OCI-M1 (cell line): ENCODE measurements at places on chromosomes 2 and 18.

GRCh38 chr2:1498176-1498575, 84.9 kb downstream of the TPO start:
- no peak for DNase-seq

- peak; percentile 28 for DNase-seq
Measured at GRCh38 chr2:17373741-17374140, 144.5 kb downstream of the RAD51AP2 start.

DNA sequence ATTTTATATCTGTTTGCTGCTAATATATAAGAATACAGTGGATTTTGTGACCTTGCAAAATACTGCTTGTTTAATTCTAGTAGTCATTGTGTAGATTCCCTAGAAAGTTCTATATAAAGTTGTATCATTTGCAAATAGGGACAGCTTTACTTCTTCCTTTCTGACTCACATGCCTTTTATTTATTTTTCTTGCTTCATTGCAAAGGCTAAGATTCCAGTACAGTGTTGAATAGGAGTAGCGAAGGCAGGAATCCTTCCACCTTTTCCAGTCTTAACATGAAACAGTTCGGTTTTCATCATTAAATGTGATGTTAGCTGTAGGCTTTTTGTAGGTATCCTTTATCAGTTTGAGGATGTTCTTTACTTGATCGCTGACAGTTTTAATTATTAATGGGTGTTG, 58.1 kb downstream of the DGKD start:
- DNase-seq = no peak

GRCh38 chr18:35717182-35717581, 135.6 kb downstream of the GALNT1 start:
- no peak for DNase-seq

GRCh38 chr2:166758956-166759355, 129.3 kb upstream of the XIRP2 start:
- DNase-seq = no peak

DNA sequence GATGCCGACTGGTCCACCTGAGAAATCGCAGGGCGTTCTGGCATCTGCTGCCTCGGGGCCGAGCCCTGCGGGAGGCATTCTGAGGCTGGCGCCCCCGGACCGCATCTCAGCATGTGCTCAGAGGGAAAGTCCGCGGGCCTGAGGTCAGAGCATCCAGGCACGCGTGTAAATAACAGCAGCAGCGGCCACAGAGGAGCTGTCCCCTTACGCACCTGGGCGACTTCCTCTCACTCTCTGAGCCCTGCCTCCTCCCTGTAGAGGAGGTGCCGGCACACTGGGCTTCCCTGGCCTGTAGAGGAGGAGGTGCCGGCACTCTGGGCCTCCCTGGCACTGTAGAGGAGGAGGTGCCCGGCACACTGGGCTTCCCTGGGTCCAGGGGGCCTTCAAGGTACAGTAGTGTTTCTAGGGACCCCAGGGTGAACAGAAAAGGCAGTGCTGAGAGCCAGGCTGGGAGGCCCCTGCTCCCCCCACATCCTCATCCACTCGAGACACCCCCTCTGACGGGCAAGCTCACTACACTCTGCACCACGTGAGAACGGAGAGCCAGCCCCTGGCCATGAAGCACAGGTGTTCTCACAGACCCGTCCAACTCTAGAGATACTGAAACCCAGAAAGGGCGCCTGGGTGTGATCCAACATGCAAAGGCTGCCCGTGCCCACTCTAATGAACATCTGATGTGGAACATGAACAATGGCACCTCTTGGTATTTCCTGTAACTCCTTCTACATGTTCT, 263.5 kb downstream of the HDAC4 start:
- DNase-seq = no peak

GRCh38 chr2:71561441-71562267, 108.3 kb downstream of the DYSF start:
- no peak for DNase-seq

GRCh38 chr18:75854174-75854573, 426.7 kb upstream of the SMIM21 start:
- DNase-seq = peak; percentile 35

DNA sequence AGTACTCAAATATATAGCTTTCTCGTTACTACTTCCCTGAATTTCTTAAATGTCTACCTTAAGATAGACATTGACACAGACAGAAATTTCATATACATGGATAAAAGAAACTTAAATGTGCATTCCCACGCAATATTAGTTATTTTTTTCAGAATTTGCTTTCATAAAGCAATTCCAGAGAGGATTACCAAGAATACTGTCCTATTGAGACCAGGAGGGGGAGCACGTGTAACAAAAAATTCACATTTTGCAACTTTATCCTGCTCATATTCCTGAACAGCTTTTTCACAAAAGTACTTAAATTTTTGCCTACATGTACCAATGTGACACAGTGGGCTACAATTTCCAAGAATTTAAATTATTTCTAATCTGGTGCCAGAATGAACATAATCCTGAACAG, 30.7 kb upstream of the ERCC3 start:
- DNase-seq = peak; percentile 60

DNA sequence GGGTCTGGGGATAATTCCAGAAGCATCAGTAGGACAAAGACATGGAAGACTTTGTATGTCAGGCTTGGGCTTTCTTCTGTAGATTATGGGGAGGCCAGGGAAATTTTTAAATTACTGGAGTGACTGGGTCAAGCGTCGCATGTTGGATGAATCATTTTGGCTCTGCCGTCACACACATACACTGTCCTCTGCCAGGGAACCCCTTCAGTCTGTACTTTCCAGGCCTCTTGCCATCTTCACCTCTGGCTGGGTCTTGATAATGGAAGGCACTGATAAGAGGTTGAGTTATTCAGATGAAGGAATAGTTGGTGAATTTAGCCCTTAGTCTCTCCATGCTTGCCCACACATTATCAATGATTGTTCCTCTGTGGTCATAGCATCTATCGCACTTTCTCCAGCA, 895.1 kb upstream of the CELF4 start:
- no peak for DNase-seq

- no peak for DNase-seq
Measured at GRCh38 chr2:149400997-149401396, 70.6 kb downstream of the LYPD6 start.

DNA sequence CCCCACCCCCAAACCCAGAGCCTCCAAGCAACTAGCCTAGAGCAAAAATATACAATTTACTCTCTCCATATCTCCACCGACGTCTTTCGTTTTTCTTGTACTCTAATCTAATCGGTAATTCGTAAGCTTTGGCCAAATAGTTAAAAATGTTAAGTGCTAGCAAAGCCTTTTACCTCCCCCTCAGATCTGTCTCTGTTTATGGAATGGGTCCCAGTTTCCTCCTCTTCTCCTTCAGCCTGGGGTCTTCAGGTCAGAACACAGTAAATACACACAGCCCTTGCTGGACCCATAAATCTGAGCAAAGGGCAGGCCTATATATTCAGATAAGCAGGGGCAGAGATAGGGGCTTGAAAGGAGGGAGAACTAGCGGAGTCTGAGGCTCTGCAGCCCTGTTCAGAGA, 267.4 kb downstream of the MEIS1 start:
- DNase-seq = no peak

DNA sequence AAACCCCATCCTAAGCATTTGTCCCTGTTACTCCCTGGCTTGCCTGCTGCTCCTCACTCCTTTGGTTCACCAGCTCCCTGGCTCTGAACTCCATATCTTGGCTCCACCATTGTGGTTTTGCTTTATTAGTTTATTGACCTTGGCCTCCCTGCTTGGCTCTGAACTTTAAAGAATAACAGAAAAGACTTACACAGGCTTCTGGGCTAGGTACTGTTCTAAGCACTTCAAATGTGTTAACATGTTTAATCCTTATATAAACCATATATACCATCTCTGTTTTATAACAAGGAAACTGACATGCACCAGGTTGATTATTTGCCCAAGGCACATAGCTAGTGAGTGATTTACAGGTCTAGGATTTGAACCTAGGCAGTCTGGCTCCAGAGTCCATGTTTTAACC, 149.7 kb upstream of the CAPN13 start:
- DNase-seq = no peak

GRCh38 chr2:214960677-214961076, 151.2 kb upstream of the BARD1 start:
- no peak for DNase-seq

- no peak for DNase-seq
Measured at GRCh38 chr2:67646714-67647333, 249.7 kb downstream of the ETAA1 start.

GRCh38 chr2:45902380-45902779, 250.9 kb downstream of the PRKCE start:
- DNase-seq = no peak

DNA sequence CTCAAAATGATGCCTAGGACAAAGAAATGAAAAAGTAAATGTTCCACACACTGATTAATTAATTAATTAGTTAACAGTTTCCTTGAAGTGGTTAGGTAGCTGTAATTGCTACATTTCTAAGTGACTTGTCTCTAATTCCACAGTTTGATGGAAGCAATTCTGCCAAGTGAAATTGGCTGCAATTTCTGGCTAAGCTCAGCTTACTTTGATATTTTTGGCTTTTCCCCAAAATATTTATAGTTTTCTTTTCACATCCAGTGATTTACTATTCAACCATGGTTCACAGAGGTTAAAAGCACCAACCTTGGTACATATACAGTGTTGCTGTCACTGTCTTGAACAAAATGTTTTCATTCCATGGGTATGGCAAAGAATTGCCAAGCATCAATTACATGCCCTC, 459.5 kb upstream of the CDH20 start:
- DNase-seq = no peak

GRCh38 chr2:120536141-120536540, 190.2 kb downstream of the INHBB start:
- no peak for DNase-seq

DNA sequence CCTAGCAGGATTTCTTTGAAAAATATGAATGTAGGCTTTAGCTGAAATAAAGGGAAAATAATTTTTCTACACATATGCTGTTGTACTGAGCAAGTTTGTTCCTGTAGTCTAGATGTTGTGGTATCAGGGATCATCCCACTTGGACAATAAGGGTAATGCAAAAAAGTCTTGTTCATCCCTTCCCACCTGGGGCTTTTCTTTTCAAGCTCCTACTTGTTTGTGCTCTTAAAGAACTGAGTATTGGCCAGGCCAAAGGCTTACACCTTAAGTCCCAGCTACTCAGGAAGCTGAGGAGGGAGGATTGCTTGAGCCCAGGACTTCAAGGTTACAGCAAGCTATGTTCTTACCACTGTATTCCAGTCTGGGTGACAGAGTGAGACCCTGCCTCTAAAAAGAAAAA, 35.5 kb downstream of the ZC3H6 start:
- DNase-seq = no peak

DNA sequence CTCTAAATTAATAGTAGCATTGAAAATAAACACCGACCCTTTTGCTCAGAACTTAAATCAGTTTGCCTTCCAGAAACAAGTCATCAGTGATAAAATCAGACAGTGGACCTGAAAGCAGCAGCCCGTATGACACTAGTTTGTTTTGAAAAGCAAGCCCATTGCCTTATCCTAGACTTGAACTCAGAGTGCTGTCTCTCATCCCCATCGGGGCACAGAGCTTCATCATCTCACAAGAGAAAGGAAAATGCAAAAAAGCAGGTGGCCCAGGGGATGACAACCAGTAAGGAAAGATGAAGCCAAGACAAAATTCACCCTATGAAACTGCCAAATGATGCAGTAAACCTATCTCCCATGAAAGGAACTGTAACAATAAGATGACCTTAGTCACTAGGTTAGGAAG, 71.2 kb downstream of the CERKL start:
- DNase-seq = no peak

DNA sequence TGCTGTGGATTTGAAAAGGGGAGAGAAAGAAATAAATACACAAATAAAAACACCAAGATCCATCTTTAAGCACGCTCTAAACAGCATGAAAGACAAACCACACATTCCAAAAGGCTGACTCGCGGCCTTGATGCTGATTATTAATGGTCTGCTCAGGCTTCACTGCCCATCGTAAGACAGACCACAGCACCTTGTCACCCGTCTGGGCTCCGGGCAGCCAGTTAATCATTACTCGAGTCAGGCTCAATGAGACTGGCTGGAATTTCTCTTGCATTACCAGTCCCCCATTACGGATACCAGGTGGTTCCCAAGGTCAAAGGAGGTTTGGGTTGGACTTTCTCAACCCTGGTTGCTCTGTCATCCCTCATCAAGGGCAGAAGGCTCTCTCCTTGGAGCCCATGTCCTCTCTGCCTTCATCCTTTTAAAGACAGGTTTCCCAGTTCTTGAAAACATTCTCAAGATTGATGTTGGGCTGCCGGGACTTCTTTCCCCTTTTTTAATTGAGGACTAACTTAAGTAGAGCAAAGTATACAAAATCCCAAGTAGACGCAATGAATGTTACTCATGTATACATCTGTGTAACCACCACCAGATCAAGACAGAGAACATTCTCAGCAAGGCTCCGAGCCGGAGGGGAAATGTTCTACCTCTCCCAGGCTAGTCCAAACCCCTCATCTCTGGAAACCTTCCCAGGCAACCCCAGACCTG, 8.1 kb downstream of the SMAD7 start:
- DNase-seq = no peak

DNA sequence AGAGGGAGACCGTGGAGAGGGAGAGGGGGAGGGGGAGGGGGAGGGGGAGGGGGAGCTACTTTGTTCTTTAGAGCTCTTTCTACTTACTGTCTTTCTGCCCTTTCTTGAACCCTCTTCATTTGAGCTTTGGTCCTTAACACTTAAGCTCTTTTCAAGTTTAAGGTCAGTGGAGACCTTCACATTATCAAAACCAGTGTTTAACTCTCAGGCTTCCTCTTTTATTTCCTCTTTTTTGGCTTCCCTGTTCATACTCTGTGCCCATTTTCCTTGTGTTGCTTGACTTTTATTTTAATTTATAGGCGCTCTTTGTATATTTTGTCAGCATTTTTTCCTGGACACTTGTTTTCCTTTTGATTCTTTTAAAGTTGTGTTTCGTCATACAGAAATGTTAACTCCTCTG, 37.1 kb downstream of the ACSL3 start:
- DNase-seq = peak; percentile 43

- DNase-seq = no peak
Measured at GRCh38 chr18:74760436-74760835, 162.8 kb downstream of the ZNF407 start.

GRCh38 chr2:161243312-161243711, 64.9 kb upstream of the PSMD14 start:
- peak; percentile 45 for DNase-seq

GRCh38 chr2:128409326-128410034, 90.8 kb upstream of the HS6ST1 start:
- no peak for DNase-seq

GRCh38 chr2:95240091-95240490, 32.8 kb downstream of the ZNF892 start:
- no peak for DNase-seq

DNA sequence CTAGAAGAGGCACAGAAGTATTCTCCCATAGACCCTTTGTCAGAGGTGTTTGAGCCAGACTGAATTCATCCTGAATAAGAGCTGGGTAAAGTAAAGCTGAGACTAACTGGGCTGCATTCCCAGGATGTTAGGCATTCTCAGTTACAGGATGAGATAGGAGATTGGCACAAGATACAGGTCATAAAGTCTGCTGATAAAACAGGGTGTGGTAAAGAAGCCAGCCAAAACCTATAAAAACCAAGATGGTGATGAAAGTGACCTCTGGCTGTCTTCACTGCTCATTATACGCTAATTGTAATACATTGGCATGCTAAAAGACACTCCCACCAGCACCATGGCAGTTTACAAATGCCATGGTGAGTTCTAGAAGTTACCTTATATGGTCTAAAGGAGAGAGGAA, 364.9 kb upstream of the TMEFF2 start:
- no peak for DNase-seq

- DNase-seq = peak; percentile 71
Measured at GRCh38 chr2:136215908-136216472, 98.0 kb upstream of the CXCR4 start.

GRCh38 chr18:79884963-79885728, 66.3 kb downstream of the SLC66A2 start:
- DNase-seq = no peak

- no peak for DNase-seq
Measured at GRCh38 chr2:120893811-120894584, 158.3 kb downstream of the GLI2 start.
